ENCODE measurements at places on chromosomes 16 and 17. TPM values are rescaled to one million over a fixed set of nuclear protein-coding genes. Genes with fewer than 3 reads are reported as not detected.

GRCh38 chr17:45231481-45232116, 9.9 kb downstream of the FMNL1 start:
- DNase-seq: no peak

WDR81 gene
- total RNA-seq: 8.3 TPM

DNA sequence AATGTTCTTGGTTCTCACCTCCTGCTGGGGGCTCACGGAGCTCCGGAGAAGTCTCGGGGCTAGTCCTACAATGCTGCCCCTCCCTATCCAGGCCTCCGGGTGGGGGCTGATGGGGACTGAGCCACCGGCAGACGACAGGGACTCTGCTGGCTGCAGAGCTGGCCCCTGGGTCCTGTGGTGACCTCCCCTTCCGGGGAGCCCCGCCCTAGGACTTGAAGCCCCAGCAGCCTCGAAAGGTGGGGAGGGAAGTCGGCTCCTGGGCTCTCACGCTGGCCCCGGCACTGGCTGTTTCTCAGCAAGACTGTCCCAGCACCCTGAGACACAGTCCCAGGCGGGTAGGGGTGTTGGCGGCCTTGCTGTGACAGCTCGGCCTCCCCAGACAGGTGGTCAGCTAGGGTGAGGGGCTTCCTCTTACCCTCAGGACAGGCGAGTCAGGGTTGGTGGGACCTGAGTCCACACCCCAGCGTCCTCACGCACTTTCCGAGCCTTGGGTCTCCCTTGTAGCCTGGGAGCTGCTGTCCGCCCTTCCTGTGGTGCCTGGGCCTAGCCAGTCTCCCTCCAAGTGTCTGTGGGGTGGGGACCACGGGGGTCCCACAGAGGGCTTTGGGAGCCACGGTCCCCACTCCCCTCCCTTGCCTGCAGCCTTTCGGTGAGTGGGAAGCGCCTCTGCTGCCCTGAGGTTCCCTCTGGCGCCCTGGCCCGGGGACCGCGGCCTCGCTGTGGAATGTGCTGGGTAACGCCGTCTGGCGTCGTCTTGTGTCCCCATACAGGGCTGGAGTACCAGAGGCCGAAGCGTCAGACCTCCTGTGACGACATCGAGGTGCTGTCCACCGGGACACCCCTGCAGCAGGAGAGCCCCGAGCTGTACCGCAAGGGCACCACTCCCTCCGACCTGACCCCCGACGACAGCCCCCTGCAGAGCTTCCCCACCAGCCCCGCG, 76.6 kb downstream of the KLHDC4 start:
- no peak for DNase-seq

GRCh38 chr16:86946981-86947380, 368.6 kb downstream of the FOXL1 start:
- DNase-seq: no peak

GRCh38 chr16:11066261-11066870, 122.0 kb downstream of the CLEC16A start:
- DNase-seq: no peak

DNA sequence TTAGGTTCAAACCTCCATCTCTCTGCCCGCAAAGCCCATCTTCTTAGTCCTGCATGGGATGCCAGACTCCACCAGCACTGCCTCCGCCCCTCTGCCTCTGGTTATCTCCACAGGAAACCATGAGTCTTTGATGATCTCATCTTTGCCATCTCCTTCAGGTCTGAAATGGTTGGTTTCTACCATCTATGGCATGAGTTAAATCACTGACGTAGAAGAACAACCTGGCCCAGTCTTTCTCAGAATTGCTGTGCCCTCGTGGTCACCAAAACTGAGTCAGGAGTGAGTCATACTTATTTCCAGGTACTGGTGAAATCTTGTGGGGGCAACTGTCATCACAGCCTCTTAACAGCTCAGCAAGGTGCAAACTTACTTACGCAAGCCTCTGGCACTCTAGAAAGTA, 468.7 kb upstream of the C16orf82 start:
- DNase-seq: no peak

ABCA9 gene
- total RNA-seq: 1.8 TPM

DNA sequence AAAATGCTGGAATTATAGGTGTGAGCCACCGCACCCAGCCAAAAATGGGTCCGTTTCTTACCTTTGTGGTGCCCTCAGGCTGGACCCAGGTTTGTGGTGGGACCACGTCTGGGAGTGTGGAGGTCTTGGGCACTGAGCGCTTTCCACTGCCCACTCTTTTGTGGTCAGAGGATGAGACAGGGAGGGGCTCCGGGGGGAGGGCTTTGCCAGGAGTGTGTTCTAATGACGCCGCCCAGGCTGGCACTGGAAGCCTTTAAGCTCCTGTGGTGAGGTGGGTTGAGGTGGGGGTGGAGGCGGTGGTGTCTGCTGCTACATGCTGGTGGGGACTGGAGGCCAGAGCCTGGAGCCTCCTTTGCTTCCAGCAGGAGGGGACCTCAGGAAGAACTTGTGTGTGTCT, 12.8 kb upstream of the ADCY7 start:
- DNase-seq: no peak

DNA sequence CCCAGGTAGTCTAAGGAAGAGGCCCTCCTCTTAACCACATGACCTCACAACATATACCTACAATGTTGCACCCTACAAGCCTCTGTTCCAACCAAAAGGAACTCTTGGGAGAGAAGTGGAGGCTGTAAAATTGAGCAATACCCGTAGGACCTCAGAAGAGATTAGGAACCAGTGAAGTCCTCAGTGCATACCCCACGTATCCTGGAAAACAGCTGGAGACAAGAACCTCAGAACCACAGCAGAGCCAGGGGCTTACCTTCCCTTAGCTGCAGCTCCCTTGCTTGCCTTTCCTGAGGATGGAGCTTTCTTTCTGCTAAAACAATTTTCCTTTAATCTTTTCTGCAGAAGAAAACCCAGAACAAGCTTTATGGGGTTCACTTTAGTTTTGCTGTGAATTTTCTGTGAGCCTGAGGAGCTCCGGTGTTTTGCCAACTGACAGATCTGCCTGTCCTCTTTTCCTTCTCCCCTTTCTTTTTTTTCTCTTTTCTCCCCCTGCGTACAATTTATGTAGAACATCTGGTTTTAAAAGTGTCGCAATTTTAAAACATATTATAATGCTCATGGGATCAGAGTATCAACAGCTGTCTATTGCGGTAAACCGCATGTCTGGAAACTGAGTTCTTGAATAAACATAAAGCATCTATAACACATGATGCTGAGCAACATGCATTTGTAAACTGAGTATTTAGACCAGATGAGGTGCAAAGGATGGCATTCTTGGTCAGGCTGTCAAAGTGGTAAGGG, 226.4 kb upstream of the MAF start:
- no peak for DNase-seq

RTN4RL1 gene
- 0.40 TPM for total RNA-seq

P2RX5 gene
- total RNA-seq: 0.20 TPM

DNA sequence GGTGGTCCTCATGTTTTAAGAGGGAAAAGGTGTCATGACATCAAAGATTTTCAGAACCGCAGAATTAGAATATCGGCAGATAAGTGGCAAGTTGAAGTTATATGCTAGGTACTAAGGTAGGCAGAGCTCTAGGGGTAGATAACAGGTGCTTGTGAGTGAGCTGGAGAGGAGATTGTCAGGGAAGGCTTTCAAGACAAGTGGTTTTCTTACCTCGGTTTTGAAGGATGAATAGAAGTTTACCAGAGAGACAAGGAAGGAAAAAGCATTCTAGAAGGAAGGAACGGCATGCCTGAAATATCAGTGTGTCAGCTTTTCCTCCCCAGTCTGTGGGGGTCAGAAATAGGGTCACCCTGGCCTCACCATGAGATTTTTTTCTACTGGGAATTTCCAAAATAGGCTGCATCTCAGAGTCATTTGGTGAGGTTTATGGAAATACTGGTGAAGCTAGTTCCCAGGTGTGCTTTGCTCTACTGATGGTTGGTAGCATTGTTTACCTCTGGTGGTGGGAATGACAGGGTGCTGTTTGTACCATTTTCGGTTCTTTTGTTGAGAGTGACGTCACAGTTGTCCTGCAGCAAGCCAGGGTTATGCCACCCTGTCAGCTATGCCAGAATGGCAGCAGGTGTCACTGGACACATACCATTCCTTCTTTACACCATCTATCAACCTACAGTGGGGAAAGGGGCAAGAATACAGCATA, 112.5 kb downstream of the MSI2 start:
- DNase-seq: no peak

GRCh38 chr17:352421-353212, at the start of gene RPH3AL:
TSS of gene RPH3AL (minus strand) at chr17:352807. CDS start at chr17:327543, 25,264 bp downstream.
- DNase-seq: peak; percentile 63

DNA sequence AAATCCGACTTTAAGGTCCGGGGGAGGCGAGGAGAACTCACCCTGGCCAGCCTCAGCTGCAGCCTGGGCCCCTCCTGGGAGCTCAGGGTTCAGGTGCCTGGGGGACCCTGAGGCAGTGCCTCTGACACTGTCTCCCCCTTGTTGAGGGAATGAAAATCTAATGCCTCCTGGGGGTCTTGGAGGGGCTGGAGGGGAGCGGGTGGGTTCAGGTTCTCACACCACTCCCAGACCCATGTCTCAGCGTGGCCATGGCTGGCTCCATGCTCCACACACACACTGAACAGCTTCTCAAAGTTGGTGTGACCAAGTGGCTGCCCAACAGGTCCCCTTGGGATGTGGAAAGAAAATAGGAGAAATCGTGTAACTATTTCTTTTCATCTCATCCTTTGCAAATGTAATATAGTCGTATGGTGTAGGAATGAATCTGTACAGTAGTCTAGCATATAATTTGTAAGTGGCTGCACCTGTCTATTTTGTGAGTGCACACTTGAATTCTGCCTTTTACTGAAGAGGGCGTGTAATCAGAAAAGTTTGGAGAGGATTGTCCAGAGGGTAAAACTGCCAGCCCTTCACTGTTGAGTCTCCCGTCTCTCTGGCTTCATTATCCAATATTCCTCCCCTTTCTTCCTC, 788 bp upstream of the PRCD start:
- no peak for DNase-seq

TBX21 gene
- not detected for total RNA-seq

- DNase-seq: peak; percentile 12
Measured at GRCh38 chr16:70391881-70392481, 45.3 kb downstream of the DDX19A start.

DNA sequence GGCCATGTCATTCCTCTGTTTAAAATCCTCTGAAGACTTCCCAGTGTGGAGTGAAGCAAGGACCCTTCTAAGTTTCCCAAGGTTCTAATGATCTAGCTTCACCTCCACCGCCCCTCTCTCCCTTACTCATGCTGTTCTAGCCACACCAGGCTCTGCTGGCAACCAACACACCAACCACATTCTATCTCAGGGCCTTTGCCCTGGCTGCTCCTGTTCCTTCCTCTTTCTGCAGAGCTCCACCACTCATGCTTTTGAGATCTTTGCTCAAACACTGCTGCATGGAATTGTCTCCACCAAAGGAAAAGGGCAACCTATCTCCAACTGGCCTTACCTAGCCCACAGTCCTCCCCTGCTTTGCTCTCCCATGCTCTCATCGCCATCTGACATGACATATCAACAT, 128.7 kb downstream of the XYLT1 start:
- DNase-seq: no peak

TMEM256 gene
- 232 TPM for total RNA-seq

DNA sequence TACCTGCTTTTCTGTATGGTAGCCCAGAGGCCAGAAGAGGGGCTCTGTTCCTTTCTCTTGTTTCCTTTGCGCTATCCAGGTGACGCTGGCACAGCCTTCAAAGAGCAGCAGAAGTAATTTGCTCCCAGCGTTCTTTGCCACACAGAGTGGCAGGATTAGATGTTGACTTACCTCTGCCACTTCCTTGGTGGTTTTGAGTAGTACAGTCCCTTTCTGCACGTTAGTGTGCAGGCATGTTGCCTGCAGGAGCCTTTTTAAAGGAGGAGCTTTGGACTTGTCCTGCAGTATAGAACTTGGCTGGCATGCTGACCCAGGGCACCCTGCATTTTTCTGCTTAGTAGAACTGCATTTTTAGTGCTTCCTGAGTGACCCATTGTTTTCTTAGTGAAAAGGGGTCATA, at the start of gene ABCC11:
TSS of gene ABCC11 (minus strand) at position 229 of the 400 bp plus-strand sequence. CDS start 15,618 bp downstream, outside the sequence.
- DNase-seq: no peak

DNA sequence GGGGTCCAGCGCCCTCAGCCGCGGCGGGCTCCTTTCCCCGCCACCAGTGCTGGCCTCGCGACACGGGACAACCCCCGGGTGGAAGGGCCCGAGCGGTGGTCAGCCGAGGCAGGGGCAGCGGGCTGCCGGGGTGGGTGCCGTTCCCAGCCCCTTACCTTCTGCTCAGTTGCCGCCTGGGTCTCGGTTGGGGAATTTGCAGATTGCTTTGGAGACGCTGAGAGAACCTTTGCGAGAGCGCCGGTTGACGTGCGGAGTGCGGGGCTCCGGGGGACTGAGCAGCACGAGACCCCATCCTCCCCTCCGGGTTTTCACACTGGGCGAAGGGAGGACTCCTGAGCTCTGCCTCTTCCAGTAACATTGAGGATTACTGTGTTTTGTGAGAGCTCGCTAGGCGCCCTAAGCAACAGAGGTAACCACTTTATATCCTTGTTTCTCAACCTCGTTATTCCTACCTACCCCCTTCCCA, 381 bp downstream of the CTNS start:
- DNase-seq: no peak

TNFRSF13B gene
- total RNA-seq: not detected

- no peak for DNase-seq
Measured at GRCh38 chr16:83717308-83717707, 90.5 kb upstream of the HSBP1 start.

ANKRD40CL gene
- not detected for total RNA-seq

All from lung microvascular endothelial cell (primary cell).